ENCODE measurements at places on chromosomes 5 and 9.

GRCh38 chr9:7178729-7179128 lies 421.0 kb downstream of the KDM4C start:
- DNase-seq = no peak

DNA sequence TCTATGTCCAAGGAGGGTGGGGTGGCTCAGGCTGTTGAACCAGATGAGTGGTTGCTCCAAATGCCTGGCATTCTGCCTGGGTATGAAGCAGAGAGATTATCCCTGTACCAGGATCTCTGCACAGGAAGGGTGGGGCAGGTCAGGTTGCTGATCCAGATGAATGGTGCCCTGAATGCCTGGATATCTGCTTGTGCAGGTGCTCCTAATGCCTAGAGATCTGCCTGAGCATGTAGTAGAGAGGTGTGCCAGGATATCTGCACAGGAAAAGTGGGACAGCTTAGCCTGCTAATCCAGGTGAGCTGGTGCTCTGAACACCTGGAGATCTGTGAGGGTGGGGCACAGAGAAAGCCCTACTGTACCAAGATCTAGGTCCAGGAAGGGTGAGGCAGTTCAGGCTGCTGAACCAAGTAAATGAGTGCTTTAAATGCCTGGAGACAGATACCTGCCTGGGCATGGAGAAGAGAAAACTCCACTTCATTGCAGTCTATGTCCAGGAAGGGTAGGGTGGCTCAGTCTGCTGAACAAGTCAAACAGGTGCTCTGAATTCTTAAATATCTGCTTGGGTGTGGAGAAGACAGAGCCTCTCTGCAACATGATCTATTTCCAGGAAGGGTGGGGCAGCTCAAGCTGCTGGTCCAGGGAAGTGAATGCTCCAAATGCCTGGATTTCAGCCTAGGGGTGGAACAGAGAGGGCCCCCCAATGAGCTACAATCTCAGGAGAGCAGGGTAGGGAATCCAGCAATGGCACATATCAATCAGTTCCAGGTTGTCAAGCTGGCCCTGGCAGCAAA lies 189.4 kb upstream of the DMRTA1 start:
- no peak for DNase-seq

GRCh38 chr5:3121813-3122212 lies 370.3 kb upstream of the IRX2 start:
- no peak for DNase-seq

DNA sequence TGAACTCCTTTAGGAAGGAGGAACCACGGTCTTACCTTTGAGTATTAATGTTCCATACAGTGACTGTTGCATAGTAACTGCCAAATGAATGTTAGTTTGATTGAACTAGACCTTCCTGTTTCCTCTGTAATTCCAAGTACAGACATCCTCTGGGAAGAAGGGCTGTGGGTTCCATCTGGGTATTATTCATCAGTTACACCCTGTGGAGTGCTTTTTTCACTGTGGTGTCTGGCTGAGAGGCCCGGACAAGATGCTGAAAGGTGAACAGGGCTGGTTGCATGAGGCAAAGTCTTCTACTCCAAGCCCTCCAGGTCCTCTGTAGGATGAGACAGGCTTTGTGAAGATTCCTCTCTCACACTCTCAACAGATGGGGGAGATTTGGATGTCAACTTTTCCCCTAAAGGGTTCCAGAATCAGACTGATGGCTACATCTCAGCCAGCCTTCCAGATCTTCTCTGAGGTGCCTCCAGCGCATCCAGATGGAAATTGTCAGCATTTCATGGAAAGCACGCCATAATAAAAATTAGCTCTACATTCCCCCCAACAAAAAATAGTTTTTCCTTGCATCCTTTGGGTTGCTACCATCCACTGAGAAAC lies 230.9 kb downstream of the GAS1 start:
- DNase-seq = no peak

Data from right atrium auricular region (tissue), 2 donors.